ENCODE measurements at places on chromosomes 12 and 14.

DNA sequence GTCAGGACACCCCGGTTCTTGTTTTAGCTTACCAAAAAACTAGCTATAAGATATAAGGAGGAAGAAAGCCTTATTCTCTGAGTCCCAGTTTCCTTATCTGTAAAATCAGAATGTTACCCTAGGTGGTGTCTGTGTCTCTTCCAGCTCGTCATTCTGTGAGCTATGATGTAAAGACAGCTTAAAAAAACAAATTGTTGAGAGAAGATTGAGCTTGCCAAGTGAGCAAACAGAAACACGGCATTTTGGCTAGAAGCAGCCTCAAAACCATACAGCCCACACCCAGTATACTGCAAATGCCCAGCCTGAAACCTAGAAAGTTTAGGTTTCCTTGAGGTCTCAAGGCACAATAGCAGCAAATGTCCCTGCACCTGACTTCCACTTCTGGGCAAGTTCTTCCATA, 151.4 kb downstream of the SSPN start:
- no peak for DNase-seq

GRCh38 chr12:62983594-62983993, 48.6 kb upstream of the PPM1H start:
- DNase-seq: no peak

GRCh38 chr14:85358136-85358785, 171.7 kb upstream of the FLRT2 start:
- DNase-seq: no peak

GRCh38 chr14:53955671-53956426, 776 bp downstream of the BMP4 start:
- DNase-seq: peak; percentile 18

DNA sequence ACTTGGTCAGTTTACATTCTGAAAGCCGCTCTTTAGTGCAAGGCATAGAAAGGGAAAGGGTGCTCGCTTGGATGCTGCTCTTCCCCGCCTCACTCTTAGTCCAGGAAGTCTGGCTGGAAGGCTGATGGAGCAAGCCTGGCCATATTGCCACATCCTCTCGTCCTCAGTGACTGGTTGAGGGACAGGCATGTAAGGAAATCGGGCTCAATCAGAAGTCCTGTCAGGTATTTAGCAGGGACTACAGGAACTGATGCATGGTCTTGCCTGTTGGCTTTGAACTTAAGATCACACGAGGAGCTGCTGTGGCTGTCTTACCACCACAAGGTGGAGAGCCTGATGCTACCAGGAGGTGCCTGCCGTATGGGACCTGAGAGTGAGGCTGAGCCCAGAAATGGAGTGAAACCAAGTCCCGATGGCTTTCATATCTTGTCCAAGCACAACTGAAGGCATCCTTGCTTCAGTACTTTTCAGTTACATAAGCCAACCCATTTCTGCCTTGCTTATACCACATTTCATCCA, 10.7 kb upstream of the C12orf75 start:
- DNase-seq: no peak

DNA sequence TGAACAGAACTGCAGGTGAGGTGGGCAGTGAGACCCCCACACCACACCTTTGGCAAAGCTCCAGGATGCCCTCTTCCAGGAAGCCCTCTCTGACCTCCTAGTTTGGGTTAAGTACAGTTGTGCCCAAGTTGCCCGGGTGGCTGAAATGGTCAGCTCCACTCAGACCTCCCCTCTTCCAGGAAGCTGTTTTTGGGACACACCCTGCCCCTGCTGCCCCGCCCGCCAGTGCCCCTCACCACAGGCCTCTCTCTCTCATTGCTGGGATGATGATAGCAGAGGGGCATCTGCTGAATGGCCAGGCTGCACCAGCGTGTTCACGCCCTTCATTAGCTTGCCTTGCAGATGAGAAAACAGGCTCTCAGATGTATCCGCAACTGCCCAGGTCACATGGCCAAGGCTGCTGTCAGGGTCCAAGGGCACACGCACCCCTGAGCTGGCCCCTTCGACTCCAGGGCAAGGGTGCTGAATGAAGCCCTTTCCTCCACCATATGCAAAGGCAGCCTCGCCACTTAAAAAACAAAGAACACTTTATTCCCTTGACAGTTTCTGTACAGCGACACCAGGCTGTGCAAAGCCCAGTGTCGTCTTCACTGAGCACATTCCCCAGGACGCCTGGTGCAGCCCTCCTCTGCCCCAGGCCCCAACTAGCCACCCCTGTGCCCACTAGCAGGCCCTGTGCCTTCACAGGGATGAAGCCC, 15.5 kb downstream of the SLC25A29 start:
- no peak for DNase-seq

DNA sequence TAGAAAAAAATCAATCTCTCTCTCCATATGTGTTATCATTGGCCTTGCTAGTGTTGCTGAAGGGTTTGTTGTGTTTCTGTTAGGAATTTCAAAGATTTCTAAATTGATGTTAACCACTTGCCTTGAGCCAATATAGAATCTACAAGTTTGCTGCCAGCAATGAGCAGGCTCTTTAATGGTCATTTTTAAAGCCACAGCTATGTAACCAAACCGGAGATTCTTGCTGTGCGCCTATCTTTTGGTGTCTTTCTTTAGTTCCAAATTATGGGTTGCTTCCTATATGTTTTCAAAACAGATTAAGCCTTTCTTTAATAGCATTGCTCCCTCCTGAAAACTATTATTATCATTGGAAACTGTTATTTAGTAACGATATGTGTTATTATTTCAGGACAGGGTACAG, 545.7 kb downstream of the DIO2 start:
- no peak for DNase-seq

GRCh38 chr14:96626916-96627315, 124.7 kb downstream of the PAPOLA start:
- DNase-seq: no peak

Measured in NCI-H345 (cell line).